Fibroblast of gingiva (primary cell): ENCODE measurements at places on chromosomes 1 and 21.

- DNase-seq = no peak
Observed at GRCh38 chr1:209318181-209319056, 265.1 kb upstream of the CAMK1G start.

- peak; percentile 90 for DNase-seq
Observed at GRCh38 chr1:103170609-103171008, 62.3 kb upstream of the COL11A1 start.

- no peak for DNase-seq
Observed at GRCh38 chr1:10642403-10643080, 153.9 kb downstream of the CASZ1 start.

GRCh38 chr1:48055876-48056764 lies 58.9 kb upstream of the TRABD2B start:
- no peak for DNase-seq

GRCh38 chr21:45990741-45991605 lies 9.4 kb downstream of the COL6A1 start:
- peak; percentile 37 for DNase-seq

DNA sequence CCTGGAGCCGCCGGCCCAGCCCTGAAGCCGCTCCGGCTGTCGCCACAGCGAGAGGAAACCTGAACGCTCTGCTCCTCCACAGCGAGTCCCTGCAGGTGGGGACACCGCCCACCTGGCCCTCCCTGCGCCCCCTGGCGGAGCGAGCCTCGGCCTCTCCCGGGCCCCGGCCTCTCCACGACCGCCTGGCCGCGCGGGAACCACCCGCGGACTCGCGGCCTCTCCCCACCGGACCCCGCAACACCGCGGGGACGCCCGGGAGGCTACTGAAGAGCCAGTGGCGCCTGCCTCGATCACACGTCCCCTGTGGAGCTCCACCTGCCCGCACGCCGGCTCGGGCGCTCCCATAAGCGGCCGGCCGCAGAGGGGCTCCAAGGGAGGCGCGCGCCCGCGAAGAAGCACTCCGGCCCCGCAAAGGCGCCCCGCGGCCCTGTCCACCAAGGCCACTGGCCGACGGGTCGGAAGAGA lies 109.6 kb downstream of the KCNN3 start:
- no peak for DNase-seq

DNA sequence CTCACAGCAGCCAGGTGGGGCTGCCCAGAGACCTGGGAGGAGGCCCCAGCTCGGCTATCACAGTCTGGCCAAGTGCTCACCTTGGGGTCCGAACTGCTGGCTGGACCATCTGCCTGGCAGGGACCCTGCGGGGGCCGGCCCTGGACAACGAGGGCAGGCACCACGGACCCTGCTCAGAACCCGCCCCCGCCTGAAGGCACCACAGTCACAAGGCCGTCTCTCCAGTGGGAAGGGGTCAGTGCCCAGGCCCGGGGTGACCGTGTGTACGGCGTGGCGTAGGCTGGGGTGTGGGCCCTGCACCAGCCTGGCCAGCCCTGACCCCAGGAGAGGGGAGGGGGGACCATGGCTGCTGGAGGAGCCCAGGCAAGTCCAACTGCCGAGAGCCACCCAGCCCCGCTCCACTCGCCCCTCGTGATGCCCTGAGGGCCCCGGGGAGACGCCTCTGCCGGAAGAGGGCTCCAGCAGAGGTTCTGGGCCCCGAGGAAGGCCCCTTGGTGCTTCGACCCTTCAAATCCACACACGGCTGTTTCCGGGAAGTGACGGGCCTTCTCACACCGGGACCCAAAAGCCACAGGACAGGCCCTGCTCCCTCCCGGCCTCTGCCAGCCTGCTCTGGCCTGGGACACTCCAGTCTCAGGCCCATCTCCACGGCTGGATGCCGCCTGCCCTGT lies 11.2 kb upstream of the RNF223 start:
- DNase-seq = no peak
